ENCODE measurements at places on chromosomes 4 and X.

- no peak for DNase-seq
These were observed 487 bp downstream of the TBCK start for GRCh38 chr4:106315476-106315967.

- no peak for DNase-seq
These were observed 78.3 kb downstream of the CLDN34 start for GRCh38 chrX:10045327-10046000.

GRCh38 chrX:124679199-124679598 lies 332.8 kb downstream of the SH2D1A start:
- no peak for DNase-seq

DNA sequence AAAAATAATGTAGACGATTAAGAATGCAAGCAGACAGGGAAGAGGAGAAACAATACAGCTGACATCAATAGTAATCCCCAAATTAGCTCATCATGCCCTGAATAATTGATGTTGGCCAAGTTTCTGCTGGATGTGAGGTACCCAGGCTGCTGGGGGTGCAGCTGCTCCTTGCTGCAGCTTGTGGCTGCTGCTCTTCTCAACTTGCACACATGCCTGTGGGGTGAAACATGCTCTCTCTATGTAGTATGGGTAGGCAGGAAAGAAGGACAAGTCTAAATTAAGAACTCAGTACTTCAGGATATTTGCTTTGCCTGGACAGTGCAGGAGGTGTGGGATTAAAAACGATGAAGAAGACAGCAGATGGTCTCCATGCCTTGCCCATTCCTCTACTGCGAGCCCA lies 16.7 kb downstream of the EDA2R start:
- DNase-seq: no peak

DNA sequence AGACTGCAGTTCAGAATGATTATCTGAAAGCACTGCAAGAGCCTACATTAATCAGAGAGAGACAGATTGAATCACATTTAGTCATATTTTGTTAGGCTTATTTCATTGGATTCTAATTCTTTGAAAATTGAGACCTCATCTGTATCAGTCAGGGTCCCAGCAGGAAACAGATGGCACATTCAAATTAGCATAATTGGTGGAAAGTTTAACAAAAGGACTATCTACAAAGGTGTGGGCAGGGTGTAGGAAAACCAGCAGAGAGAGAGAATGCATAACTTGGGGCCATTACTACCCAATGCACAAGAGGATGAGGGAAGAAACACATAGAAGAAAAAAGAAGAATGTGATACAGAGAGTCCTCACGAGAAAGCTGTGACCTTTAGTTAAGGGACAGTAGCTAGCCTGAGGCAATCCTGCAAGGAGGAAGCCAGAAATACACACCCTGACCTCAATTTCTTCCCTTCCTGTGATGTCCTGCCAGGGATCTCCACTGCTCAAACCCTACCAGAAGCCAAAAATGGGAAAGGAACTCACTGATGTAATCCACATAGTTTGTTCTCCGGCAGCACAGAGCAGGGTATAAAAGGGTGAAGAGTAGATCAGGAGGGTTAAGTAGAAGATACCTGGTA lies 17.7 kb upstream of the XKRX start:
- DNase-seq: no peak

DNA sequence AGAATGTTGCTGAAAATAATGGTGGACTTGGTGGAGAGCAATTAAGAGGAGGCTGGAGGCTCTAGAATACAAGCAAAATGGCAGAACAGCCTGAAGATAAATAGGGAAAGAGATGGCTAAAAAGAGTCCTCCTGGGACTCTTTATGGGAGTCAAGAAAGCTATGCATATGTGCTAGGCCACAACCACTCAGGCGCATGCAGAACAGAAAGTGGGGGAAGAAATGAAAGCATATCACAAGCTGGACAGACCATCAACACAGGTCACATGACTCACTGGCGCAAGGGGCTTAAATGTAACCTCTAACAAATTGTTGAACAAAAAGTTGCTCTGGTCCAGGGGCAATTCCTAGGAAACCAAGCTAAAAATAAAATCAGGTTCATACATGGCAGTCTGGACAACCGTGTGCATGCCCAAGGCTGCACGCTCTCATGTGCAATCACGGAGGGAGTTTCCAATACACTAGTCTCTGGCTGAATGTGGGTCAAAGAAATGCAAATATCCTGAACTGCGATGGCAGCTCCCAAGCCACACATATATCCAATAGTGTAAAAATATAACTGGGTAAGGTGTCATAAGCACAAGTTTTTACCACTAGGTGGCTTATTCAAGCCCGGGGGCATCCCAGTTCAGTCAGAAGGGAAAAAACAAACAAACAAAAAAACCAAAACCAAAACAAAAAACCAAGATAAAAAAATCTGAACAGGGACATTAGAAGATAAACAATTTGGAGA lies 45.4 kb downstream of the ZNF711 start:
- no peak for DNase-seq

DNA sequence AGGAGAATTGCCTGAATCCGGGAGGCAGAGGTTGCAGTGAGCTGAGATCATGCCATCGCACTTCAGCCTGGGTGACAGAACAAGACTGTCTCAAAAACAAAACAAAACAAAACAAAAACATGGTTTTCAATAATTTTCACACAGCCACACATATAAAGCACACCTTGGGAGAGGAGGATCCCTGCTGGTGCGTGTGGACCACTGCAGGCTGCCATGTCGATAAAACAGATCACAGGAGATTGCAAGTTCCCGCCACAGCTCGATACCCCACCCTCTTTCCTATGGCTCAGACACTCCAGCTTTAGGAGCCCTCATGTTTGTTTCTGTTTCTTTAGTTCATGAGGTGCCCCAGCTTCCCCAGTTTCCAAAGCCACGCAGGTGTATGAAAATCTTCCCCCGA lies 31.3 kb upstream of the CLDN24 start:
- DNase-seq: no peak

DNA sequence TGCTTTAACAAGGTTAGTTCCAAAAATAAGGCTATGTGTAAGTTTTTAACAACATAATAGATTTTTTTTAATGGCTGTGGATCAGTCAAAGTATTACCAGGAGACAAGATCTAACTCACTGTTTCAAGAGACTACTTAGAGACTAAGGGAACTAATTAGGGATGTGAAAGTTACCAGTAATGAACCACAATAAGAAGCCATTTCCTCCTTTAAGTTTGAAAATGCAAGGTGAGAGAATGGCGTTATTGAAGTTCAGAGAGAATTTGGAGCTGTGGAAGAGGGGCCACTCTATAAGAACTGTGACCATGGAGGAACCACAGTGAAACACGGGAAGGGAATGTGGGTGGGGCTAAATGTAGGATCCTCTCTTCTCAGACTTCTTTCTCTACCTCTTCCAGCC lies 624.2 kb downstream of the GLUD2 start:
- DNase-seq: no peak

- no peak for DNase-seq
These were observed 19.1 kb upstream of the FRYL start for GRCh38 chr4:48799157-48799556.

DNA sequence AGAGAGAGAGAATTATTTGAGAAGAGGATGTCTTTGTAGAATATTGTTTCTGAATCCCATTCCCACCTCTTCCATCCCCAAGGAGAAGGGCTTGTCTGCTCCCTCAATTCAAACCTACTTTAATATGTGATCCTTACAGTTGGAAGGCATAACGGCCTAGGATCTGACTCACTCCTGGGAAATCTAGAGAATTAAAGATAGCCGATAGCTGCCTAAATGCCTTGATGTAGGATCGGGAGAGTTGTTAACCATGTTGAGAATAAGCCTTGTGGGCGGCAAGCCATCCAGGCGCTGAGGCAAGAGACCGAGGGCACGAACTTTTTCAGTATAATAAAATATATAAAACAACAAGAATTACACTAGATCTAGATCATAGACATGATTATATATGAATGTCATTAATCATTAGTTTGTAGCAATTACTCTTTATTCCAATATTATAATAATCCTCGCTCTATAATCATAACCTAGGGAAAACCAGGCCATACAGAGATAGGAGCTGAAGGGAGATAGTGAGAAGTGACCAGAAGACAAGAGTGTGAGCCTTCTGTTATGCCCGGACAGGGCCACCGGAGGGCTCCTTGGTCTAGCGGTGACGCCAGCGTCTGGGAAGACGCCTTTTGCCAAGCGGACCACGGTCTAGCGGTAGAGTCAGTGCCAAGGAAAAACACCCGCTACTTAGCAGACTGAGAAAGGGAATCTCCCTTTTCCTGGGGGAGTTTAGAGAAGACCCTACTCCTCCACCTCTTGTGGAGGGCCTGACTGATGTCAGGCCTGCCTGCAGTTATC lies 13.5 kb downstream of the EMCN start:
- no peak for DNase-seq

DNA sequence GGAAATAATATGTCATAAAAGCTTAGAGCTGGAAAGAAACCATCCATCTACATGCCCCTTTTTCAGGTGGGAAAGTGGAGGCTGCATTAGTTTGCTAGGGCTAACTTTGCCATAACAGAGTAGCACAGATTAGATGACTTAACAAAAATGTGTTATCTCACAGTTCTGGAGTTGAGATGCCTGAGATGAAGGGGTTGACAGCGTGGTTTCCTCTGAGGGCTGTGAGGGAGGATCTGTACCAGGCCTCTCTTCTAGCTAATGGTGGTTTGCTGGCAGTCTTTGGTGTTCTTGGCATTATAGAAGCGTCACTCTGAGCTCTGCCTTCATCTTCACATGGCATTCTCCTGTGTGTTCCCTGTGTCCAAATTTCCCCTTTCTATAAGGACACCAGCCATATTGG lies 2.4 kb downstream of the CHRNA9 start:
- DNase-seq: no peak

DNA sequence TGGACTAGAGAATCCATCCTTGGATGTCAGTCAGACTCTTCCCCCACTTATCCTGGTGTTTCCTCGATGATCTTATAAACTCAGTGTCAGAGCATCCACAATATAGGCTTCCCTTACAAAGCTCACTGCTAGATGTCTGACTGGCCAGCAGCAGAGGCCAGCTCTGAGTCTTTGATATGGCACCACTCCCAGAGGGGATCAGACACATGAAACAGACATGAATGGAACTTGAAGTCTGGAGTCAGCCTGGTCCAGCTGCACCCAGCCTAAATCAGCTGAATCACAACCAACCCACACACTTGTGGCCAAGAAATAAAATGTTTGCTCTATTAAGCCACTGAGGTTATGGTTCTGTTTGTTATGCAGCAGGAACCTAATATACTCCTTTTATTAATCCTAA lies 129.6 kb upstream of the MED14 start:
- DNase-seq: no peak

GRCh38 chr4:21949073-21949457 lies 493 bp upstream of the KCNIP4 start:
- no peak for DNase-seq

DNA sequence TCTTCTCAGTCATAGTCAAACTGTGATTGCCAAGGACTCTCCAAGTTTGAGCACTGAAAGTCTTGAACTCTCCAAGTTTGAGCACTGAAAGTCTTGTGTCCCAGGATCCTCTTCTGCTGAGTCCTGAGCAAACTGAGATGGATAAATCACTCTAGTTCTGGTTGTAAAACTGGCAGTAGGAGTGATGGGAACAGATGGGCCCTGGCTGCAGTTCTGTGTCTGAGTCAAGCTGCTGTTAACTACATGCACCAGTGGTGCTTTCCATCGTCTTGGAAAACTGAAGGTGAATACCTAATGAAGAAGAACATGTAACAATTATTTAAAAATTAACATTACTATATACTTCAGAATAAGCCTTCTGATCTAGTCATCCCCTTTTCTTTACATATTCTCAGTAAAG lies 27.6 kb upstream of the KCNIP4 start:
- DNase-seq: no peak

DNA sequence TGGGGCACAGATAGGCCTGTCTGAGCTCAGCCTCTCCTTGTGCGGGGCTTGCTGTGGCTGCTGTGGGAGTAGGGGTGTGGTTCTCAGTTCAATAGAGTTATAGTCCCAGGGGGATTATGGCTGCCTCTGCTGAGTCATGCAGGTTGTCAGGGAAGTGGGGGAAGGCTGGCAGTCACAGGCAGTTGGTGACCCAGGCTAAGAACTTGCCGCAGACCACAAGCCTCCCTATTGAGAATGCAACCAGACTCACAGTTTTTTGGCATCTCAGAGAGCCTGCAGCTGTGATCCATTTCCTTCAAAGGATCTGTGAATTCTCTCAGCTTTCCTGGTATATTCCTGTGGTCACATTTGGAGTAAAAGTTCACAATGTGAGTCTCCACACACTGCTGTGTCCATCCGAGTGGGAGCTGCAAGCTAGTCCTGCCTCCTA lies 364.9 kb downstream of the ZNF674 start:
- DNase-seq: no peak

DNA sequence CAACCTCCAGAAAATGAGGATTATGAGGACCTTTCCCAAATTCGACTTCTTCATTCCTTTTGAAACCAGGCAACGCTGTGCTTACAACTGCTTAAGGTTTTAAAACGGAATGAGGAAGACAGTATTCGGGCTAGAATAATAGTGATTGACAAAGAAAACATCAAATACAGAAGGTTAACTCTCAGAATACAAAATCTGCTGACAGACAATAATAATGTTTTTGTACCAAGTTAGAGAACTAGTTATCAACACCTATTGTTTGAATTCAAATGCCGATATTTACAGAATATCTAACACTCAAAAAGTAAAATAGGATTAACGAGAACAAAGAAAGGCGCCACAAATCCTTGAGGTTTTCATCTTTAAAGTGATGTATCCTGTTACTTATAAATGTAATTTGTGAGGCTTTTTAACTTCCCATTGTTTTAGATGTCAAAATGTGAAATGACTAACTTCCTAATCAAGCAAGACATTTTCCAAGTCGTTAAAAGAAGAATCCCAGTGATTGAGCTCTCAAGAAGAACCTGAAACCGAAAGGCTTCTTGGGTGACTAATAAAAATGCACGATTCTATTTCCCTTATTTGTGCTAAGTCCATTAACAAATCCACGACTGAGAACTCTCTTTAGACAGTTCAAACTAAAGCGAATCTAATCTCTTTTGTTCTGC lies 118.3 kb downstream of the SORBS2 start:
- DNase-seq: no peak

- no peak for DNase-seq
These were observed 223.1 kb upstream of the LEF1 start for GRCh38 chr4:108391701-108392455.

DNA sequence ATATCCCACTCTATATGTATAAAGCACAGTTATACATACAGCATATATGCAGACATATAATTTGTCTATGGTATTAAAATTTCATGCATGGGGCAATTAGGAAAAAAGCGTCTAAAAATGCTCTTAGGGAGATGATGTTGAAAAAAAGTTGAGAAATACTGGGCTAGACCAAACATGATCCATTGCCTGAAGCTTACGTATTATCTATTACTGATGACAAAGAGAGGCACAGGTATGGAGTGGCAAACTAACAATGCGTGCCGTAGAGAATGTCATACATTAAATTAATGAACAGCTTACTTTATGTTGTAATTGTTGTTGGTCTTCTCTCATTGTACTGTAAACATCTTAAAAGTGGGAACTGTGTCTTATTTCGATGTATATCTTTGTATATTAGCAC lies 13.9 kb downstream of the RHOH start:
- DNase-seq: no peak

- DNase-seq: no peak
These were observed 238.1 kb upstream of the STS start for GRCh38 chrX:6909396-6909795.
